ENCODE measurements at places on chromosomes 16 and 17.

DNA sequence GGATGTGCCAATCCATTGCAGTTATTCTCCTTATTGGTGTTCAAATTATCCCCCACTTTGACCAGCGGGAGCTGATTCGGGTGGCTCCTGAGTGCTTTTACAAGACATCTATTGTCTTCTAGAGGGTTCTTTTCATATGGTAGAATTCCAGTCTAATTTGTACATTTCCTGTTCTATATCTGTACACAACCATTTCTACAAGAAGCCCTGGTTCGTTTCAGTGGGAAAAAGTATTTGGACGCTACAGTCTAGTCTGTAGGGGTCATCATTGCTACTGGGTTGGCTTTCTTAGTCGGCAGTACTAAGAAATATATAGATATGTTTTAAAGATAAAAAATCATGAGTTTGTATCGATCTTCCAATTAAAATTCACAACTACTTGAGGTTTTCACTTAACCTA is 262.6 kb downstream of the MAP2K6 start:
- no peak for DNase-seq

DNA sequence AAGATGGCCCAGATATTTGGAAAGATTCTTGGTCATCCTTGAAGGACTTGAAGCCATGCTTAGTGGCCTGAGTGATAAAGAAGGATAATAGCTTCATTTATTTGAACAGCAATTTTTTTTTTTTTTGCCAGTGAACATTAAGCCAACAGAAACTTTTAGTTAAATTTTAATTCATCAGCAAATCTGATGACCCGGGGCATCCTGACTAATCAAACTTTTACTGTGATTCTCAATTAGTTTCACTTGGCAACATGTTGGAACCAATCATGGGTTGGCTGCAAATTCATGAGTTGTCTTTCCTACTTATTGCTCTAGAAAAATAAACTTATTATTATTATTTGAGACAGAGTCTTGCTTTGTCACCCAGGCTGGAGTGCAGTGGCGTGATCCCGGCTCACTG is 74.4 kb downstream of the SHISA9 start:
- no peak for DNase-seq

DNA sequence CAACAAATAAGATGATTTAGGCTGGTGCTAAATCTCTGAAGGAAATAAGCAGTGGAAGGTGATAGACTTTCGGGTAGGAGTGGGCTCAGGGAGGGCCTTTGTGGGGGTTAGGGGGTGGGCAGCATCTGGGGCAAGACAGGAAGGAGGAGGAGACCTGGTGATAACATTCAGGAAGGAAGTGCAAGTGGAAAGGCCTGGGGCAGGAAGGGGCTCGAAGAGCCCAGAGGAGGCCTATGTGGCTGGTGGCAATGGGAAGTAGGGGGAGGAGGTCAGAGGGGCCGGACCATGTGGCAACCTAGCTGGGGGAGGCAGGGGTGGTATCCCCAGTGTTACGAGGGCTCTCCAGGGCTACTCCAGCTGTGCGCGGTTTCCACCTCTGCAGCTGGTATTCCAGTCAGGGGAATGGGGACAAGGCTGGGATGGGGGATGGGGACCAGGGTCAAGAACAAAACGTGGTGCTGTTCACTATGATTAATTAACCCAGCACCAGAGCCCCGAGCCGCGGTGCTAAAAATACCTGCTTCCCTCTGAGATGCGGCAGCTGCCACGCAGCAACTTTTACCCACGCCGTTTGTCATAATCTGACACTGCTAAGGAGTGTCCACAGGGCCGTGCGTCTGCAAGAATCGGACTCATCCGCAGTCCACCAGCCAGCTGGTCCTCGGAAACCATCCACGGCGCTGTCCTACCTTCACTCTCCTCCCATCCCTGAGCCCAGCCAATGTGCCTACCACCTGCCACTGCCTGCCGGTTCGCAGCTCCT is 5.2 kb upstream of the CCDC182 start:
- no peak for DNase-seq

DNA sequence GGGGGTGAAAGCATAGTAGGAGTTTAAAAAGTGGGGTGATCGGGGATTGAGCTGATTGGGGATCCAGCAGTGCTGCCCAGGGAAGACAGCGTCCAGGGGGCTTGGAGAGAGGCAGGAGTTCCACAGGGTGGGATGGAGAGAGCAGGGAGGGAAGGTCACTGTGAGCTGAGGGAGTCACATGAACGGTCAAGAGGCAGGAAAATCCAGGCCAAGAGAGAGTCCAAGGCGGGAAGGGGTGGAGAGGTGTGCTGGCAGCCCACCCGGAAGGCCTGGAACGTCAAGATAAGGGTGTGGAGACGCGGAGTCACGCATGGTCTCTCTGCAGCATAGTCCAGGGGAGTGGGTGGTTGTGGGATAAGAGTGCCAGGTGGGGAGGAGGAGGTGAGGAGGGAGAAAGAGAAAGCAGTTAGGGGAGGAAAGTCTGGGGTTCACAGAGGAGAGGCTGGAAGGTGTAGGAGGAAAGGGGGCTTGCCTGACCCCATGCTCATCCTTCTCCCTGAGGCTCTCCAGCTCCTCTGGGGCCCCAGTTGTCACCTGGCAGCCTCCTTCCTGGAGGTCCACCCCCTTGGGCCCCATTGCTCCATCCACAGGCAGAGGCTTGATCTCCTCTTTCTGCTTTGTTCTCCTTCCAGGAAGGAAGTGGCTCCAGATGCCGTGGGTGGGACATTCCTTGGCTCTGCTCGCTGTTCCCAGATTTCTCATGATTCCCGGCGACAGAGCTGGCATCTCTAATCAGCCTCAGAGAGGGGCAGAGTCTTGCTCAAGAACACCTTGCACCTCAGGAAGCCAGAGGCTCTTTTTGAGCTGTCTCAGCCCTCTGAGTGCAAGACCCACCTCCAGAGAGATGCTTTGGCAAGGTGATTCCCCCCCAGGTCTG is 28.7 kb downstream of the CCR7 start:
- DNase-seq: no peak

- DNase-seq: peak; percentile 74
These were observed 72.6 kb downstream of the CLEC16A start for GRCh38 chr16:11016993-11017392.

DNA sequence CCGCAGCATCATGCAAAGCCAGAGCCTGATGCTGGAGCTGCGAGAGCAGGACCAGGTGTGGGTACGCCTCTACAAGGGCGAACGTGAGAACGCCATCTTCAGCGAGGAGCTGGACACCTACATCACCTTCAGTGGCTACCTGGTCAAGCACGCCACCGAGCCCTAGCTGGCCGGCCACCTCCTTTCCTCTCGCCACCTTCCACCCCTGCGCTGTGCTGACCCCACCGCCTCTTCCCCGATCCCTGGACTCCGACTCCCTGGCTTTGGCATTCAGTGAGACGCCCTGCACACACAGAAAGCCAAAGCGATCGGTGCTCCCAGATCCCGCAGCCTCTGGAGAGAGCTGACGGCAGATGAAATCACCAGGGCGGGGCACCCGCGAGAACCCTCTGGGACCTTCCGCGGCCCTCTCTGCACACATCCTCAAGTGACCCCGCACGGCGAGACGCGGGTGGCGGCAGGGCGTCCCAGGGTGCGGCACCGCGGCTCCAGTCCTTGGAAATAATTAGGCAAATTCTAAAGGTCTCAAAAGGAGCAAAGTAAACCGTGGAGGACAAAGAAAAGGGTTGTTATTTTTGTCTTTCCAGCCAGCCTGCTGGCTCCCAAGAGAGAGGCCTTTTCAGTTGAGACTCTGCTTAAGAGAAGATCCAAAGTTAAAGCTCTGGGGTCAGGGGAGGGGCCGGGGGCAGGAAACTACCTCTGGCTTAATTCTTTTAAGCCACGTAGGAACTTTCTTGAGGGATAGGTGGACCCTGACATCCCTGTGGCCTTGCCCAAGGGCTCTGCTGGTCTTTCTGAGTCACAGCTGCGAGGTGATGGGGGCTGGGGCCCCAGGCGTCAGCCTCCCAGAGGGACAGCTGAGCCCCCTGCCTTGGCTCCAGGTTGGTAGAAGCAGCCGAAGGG is 24.2 kb downstream of the C1QTNF1 start:
- no peak for DNase-seq

DNA sequence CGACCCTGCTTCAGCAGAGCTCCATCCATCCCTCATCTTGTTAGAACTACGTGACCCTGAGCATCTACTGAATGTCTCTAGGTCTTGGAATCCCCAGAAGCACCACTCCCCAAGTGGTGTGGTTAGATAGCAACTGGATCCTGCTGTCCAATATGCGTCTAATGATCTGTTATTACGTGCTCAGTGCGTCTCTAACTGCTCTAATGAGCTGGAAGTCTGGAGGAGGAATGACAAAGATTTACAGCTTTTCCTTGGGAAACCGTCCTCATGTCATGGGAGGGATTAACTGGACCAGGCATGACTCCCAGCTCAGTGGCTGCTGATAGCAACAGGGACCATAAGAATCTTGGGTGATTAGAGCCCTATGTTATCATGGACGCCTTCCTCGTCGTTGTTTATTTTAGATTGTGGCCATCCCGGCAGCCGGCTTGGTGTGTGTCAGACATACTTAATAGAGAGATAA is 150.9 kb downstream of the HS3ST3B1 start:
- no peak for DNase-seq

DNA sequence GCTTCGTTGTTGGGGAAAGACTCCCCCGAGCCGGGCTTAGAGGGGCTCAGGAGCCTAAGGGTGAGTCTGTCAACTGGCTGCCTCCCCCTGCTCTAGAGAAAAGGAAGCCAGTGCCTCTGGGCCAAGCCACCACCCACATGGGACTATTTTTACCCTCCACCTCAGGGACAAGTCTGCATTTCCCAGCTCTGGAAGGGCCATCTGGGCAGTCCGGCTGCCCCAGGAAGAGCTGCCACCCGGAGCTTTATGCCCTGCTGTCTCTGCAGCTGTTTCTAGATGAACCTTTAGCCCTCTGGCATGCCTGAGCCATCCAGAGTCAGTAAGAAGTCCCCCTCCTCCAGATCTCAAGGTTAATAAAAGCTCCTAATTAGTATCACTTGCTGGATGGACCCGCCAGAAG is 5.3 kb upstream of the RPRML start:
- no peak for DNase-seq

GRCh38 chr17:72883351-72883750 is 209.1 kb downstream of the SLC39A11 start:
- no peak for DNase-seq

- peak; percentile 27 for DNase-seq
These were observed 194.7 kb downstream of the SPECC1 start for GRCh38 chr17:20203761-20204263.

DNA sequence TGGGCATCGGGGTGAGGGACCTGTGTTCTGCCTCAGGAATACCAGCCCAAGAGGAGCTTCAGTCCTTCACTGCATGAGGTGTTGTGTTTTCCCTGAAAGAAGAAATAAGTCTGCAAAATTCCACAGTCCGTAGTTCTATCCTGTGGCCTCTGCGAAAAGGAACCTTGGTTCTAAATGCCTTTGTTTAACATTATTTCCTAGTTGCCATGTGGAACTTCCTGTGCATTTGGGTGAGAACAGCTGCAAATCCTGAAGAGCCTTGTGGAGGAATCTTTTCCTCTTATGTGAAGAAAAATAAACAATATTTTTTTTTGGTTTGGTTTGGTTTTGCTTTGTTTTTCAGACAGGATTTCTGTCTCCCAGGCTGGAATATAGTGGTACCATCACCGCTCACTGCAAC is 9.8 kb downstream of the PSKH1 start:
- no peak for DNase-seq

DNA sequence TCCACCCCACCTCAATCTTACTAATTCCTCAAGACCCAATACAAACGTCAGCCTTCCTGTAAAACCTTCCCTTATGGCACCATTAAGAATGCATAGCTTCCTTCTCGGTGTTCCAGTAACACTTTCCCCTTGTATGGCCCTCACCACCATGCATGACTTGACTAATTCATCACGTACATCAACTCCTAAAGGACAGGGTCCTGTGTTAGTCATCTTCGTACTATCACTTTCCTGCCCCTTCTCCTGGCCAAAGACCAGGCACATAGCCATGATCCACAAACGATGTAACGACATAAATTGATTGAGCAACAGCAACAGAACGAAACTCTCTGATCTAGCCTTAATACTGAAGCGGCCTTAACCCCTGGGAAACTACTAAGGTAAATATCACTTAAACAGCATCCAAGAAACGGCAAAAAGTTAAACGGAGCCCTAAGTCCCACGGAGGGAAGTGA is 612 bp downstream of the PSMD12 start:
- peak; percentile 79 for DNase-seq

DNA sequence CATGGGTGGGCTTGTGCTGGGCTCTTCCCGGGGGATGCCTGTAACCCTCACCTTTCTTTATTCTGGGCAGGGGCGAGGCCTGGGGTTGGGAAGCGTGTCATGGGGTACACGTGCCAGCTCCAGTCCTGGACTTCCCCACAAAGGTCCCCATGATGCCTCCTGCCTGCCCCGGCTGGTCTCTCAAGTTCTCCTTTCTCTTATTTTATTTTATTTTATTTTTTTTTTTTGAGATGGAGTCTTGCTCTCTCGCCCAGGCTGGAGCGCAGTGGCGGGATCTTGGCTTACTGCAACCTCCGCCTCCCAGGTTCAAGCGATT is 8.6 kb downstream of the ATP2A3 start:
- no peak for DNase-seq

- DNase-seq: no peak
These were observed 57.0 kb upstream of the INTS2 start for GRCh38 chr17:61984821-61985220.

DNA sequence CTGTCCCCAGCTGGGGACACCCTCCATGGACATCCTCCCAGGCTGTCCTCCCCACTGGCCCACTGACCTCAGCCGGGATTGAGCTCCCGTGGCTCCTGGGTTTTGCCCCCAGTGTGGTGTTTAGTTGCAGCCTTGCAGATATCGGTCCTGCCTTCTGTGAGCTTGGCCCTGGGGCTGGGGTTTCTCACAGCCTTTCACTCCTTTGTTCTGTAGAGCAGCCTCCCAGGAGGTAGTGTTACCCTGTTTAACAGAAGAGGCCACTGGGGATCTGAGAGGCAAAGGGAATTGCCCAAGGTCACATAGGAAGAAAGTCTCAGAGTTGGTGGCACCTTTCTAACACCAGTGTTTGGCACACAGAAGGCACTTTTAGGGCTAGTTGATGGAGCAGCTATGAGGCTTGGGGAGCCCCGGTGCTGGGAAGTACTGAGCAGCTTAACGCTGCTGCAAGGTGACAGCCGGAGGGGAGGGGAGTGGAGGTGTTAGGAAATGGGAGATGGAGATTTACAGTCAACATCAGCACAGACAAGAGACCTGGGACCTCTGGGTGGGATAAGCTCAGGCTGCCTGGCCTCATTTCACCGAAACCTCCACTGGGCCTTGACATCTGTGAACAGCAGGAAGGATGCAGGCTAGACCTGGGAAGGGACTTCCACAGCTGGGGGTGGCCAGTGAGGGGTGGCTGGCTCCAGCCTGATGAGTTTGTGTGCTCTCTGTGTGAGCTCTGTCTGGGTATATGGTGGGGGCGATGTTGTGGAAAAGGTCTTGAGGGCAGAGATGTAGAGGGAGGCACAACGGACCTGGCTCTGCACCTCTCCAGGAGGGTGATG is 26.1 kb downstream of the CACNA1G start:
- DNase-seq: no peak

GRCh38 chr17:557371-557770 is 157.3 kb downstream of the VPS53 start:
- DNase-seq: peak; percentile 74

All from ELR (cell line).